ENCODE measurements at places on chromosomes 1 and 21.
A peak's percentile ranks its signal among the peaks of the same experiment; 100 is the strongest.

GRCh38 chr1:208425096-208425495, 180.9 kb upstream of the PLXNA2 start:
- no peak for DNase-seq

- DNase-seq, result no peak
Observed at GRCh38 chr1:155650231-155650757, 38.3 kb downstream of the YY1AP1 start.

DNA sequence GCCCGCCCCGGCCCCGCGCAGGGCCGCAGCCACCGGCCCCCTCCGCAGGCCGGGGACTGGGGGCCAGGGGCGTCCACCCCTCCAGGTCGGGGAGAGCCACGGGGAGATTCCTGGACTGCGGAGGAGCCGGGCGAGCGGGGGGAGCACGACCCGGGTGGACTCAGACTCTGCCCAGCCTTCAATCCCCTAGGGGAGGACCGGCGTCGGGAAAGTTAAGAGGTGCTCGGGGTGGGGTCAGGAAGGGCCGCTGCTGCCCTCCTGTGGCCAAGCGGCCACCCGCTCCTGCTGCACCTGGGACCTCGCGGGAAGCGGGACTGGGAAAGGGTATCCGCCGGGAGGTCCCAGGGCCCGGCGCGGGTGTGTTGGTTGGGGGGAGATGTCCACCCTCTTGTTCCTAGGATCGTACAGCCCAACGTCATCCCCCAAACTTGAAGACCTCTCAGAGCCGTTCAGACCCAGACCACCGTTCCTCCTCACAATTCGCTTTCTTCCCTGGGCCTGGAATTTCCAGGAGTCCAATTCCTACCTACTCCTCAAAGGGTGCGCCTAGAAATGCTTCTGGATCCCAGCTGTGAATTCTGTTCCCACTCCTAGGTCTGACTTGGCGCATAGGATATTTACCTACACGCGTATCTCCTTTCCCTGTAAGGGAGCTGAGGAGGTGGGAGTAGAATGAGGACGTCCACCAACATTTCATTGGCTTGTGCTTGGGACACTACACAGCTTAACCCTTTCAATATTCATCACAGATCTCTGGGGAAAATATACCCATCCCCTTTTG, 484 bp upstream of the RHOC start:
- peak; percentile 91 for DNase-seq

- no peak for DNase-seq
Observed at GRCh38 chr1:74340656-74341055, 105.5 kb downstream of the TNNI3K start.

DNA sequence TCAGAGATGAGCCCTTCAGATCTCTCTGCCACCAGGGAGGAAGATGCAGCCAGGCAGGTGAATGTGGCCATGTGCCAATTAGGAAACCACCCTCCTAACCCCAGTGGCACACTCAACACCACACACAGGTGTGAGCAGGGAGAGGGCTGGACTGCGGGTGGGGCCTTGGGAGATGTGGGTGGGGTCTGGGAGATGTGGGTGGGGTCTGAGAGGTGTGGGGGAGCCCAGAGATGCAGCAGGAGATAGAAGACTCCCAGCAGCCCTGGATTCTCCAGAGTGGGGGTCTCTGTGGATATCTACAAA, 43.2 kb upstream of the COL6A1 start:
- DNase-seq, result no peak

DNA sequence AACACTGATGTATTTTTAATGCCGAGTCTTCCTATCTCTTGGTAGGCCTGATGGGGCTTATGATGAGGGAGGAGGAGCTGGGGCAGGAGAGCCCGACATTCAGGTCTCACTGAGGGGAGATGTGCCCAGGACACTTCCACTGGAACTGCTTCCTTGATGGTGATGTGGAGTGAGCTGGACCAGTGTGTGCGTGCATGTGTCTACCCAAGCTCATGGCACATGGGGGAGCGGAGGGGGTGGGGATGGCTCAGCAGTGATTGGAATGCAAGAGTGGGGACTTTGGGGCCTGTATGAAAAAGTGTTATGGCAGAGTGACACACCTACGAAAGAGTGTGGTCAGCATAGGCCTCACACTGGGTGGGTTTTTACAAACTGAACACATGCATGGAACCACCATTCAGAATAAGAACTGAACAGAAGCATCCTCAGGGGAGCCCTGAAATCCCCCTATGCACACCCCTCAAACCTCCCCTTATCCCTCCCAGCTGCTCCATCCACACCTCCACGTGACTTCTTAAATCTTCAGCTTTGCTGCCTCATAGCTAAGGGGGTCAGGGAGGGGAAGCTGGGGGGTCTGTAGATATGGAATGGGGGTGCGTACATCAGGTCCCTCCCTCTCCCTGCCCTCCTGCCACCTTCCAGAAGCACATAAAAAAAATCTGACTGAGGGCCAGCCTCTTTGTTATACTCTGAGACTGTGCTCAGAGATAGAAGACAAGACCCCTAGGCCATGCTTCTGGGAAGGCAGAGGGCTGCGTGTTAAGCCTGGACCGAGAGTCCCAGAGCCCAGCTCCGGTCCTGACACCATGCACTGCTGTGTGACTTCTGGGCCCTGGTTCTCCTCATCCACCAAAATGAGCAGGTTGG, 11.6 kb downstream of the IL6R start:
- DNase-seq, result no peak
